ENCODE measurements at places on chromosomes 2 and 18.
A peak's percentile ranks its signal among the peaks of the same experiment; 100 is the strongest.

DNA sequence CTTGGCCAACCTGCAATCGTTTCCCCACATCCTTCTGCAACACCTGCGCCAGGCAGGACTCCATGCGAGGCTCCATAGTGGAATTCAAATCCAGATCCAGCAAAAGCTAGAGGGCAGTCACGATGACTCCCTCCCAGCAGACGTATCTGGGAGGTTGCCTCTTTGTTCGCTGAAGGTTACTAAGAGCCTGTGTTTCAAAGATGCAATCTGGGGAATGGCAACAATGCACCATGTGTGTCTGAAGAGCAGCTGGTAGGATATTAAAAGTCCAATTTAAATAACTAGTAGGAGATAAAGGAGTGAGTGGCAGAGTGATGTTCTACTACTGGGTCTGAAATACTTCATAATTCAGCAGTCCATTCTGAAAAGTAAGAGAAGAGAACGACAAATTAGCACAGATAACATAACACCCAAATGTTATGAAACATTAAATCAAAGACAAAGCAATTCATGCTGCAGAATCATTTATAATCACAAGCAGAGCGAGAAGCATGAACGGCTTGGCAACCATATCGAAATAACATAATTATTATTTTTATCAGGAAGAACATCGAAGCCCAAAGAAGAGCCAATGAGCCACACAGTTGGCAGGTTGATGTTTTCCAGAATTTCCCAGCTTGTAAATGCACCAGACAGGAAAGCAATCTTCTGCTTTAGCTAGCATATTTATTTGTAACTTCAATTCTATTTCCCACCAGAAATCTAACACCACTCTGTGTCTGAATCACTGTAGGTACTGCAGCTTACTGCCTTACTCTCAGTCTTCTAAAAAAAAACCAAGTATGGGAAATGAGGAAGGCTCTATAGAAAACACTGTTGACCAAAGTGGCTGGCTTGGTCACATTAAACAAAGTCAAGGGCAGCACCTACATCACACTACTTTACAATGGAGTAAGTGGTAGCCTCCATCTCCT is 43.2 kb downstream of the CLASP1 start:
- no peak for DNase-seq

DNA sequence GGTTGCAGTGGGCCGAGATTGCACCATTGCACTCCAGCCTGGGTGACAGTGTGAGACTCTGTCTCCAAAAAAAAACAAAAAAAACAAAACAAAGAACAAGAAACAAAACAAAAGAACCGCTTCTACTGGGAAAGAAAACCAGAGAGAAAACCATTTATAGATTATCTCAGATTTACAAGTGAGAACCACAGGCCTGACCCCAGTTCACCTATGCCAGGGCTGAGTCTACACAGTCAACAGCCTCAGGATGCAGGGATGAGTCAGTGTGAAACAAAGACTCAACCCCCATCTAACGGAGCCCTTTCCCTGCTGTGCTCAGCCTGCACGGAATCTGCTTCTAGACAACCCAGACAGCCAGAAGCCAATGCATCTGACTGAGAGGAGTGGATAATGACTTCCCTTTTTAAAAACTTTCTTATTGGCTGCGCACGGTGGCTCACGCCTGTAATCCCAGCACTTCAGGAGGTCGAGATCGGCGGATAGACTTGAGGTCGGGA is 25.5 kb upstream of the YWHAQ start:
- DNase-seq: peak; percentile 21

DNA sequence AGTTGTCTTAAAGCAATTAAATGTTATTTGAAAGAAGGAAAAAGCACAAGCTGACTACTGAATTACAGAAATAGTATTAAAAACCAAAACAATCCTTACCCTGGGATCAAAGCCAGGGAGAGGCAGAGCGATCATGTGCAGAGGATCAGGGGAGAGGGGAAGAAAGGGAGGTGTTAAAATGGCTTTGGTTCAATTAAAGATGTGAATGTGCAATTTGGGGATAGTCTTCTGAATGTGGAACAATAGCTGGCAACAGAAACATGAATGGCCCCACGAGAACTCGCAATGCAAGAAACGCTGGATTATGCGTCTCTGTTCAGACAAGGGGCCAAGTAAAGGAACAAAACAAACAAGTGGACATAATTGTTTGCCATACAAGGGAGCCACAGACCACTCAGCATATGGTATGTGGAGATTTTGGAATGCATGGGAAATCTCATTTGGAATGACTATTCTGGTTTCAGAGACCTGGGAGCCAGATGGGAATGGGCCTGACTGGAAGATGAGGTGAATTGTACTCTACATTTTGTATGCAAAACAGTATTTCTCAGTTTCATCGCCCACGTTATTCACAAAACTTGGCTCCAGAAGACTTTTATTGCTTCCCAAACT is 155.4 kb downstream of the SLC4A3 start:
- no peak for DNase-seq

DNA sequence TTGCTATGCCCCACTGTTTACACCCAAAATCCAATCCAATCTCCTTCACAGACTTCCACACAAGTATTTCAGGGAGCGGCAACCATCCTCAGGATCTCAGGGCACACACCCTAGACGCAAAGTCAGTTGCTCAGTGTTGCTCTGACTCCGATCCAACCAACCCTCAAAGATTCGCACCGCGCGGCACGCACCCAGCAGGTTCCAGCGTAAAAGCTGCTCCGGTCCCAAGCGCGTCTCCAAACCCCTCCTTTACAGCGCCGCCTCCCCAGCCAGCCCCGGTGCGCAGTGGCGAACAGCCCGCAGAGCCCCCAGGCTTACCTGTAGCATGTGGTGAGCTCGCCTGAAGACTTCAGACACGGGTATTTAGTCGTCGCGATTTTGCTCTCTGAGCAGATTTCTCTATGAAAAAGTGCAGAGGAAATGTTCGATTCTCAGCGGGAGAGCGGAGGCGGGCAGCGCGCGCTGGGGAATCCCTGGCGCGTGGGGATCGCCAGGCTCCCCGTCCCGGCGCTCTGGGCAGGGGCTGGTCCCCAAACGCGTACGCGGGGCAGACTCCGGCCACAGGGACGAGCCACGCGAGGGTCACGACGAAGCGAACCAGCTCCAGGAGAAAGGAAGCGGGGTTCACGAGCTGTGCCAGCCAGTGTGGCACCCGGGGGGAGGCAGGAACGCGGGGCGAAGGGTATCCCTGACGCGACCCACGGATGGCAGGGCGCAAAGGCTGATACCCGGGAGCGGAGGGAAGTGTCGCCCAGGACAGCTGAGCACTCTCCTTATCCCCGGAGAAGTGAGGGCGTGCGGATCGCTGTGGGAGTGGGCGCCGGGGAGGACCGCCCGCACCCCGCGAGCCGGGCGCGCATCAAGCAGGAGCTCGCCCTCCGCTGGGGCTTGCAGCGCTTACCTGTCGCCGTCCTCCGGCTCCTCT is 650 bp downstream of the CCBE1 start:
- DNase-seq: no peak

- DNase-seq: no peak
Observed at GRCh38 chr2:55049821-55050099, 491 bp downstream of the RTN4 start.

- DNase-seq: no peak
Observed at GRCh38 chr18:32096946-32097345, 5.3 kb downstream of the RNF138 start.

- DNase-seq: no peak
Observed at GRCh38 chr18:78773303-78773755, 206.3 kb upstream of the SALL3 start.

DNA sequence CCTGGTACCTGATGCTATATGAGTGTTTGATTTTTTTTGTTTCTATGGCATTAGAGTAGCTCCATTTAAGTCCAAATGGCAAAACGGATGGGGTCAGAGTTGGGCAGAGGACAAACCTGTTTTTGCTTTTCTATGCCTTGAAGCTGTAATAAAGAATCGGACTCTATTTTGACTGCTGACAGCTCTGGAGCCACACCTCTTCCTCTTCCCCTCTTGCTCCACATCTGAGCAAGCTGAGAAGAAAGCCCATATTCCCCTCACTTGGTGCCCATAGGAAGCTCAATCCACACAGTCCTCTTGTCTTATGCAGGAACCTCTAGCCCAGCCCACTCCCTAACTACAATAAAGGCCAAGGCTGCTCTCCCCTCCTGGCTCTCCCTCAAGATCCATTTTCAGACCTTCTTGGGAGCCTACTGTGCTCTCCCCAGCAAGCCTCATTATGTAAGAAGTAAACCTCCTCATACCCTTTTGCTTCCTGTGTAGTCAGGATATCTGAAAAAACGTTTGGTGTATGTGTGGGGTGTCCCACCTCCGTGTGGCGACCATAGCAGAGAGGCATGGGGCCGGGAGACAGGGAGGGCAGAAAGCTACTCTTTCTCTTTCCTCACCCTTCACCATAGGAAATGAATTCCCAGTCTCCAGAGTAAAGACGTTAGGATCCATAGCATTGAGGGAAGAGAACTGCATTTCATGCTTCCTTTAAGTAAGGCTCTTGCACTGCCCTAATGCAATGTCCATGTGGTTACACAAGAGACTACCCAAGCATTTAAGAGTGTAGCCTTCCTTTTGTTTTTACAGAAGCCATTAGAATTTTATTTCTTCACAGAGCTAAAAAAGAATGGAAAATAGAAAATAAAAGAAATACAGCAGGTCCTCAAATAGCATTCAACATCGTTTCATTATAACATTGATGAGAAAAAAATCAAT is 41.9 kb upstream of the RAPGEF4 start:
- no peak for DNase-seq

DNA sequence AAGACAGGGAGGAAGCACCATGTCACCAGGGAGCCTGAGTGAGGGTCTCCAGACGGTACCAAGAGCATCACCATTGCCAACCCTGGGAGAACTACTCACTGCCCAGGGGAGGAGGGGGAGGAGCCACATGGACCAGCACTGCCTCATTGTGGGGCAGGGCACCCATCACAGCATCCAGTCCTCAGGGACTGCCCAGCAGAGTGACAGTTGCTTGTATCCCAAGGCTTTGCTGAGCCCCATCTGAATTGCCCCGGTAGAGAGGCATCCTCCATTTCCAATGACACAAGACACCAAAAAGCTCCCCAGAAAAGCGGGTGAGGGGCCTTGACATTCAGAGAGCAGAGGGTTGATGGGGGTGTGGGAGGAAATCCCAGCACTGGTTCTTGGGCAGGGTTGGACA is 6.8 kb upstream of the CIB4 start:
- DNase-seq: no peak

DNA sequence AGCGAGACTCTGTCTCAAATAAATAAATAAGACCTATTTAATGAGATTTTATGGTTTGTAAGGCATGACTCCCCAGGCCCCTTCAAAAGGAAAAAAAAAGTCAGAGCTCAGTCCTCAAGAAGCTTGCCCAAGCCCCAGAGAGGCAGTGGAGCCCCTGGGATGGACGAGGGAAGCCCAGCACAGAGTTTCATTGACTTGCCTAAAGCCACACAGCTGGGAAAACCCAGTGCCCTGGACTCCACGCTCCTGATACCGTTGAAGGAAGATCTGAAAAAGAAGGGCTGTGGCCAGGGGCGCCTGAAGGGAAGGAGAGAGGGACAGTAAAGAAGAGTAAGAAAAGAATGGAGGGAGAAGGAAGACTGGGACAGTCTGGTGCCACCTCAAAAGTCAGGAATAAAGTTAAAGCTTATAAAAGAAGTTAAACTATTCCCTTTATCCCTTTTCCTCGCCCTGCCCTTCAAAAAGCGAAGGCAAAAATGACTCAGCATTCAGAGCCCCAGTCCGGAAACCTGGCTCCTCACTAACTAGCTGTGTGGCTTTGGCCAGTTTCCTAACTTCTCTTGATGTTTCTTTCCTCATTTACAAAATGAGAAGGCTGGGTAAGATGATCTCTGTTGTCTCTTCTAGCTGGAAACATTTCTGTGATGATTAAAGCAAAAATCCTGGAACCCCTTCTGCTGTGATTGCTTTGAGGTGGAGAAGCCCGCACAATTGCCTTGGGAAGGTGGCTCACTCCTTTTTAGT is 46.7 kb downstream of the LYPD1 start:
- DNase-seq: no peak

DNA sequence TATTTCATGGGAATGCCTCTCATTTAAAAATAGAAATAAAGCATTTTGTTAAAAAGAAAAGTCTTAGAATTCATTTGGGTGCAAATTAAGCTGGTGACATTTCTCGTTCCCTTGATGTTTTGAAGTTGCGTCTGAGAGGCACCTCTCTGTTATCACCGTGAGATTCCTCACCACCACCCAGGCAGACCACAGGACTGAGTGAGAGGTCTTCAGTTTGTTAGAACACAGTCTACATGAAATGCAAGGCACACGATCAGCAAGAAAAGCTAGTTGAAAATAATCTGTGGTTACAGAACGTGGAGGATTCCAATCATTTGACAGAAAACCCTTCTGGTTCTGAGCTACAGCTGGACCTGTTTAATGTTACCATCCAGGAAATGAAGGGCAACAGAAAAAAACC is 116.0 kb downstream of the UXS1 start:
- DNase-seq: no peak

DNA sequence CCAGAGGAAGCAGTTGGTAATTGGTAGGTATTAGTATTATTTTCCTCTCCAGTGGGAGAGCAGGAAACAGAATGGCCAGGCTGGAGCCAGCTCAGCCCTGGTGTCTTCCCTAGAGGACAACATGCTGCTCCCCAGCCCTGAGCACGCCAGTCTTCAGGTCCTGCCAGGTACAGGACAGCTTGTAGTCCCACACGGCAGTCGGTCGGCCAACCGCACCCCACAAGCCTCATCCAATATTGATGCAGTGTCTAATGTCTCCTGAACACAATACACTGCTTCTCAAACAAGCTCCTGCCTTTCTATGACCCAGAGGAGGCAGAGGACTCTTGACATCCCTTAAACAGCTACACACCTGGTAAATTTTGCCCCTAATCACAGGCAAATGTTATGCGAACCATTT is 71.0 kb upstream of the PPP1CB start:
- DNase-seq: no peak

DNA sequence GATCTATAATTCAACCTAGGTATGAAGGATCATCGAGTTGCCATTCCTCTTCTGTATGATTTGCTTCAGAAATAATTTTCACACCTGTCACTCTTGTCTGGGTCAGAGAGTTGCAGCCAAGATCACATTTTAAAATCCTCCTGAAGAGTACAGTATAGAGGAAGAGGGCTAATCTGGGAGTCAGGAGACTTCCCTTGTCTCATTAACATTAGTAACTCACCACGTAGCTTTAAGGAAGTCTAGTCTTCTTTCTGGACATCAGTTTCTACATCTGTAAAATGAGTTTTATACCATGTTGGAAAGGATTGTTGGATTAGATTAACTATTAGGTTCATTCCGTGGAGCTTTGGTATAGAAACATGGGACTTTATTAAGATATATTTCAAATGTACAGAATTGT is 109.4 kb downstream of the TDRD15 start:
- no peak for DNase-seq

DNA sequence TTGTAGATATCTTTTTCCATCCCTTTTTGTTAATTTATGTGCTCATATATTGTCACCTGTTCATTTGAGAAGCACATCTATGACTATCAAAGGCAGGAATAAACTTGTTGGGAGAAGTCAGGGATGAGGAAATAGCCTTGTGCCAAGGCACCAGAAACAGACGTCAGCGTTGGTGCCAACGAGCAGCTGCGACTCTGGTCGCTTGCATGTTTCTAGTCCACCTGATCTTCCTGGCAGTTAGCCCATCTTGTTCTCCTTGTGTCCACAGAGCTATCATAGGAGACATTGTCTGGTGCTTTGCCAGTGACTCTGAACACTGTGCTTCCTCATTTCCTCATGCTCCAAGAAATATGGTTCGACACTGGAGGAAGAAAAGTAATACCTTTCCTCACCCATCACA is 374.4 kb downstream of the PTPRM start:
- no peak for DNase-seq

- DNase-seq: no peak
Observed at GRCh38 chr2:178386986-178387597, 63.9 kb downstream of the PRKRA start.

Data from stimulated activated CD8-positive, alpha-beta memory T cell treated with anti-CD3 and anti-CD28 coated beads, Interleukin-2, amount 100 ng/mL, for 1 hour (primary cell).